ENCODE measurements at places on chromosomes 12 and 14.
A peak's percentile ranks its signal among the peaks of the same experiment; 100 is the strongest.

- no peak for DNase-seq
Measured at GRCh38 chr12:123942911-123943648, 29.6 kb downstream of the CCDC92 start.

DNA sequence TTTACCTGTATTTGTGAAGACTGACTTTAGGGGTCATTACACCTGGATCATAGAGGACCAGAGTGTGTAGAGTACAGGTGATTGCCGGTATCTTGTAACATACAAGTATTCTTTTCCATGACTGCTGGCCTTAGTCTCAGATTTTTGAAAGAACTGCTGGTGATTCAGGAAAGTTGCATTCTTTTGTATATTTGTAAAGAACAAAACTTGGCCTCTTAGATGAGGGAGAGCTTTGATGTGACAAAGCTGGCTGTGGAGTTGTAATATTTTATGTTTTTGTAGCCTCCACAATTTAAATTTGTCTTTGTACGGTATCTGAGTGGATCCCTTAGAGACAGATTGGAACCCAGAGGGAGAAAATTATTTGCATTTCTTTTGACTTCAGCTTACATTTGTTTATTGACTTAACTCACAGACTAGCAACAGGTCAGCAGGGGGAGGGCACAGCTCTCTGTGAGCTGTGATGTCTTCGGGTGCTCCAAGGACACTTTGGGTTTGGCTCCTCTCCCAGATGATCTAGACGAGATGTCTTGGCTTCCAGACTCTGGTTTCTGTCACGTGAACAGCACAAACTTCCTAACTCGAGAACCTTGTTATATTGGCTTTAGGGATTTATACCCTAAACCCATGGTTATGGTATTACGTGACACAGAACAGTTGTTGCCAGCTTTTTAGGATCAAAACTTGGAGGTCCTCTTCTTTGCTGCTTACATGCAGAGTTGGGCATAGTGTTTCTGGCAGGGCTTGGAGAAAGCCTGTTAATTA is 65.9 kb downstream of the DAAM1 start:
- peak; percentile 57 for DNase-seq

DNA sequence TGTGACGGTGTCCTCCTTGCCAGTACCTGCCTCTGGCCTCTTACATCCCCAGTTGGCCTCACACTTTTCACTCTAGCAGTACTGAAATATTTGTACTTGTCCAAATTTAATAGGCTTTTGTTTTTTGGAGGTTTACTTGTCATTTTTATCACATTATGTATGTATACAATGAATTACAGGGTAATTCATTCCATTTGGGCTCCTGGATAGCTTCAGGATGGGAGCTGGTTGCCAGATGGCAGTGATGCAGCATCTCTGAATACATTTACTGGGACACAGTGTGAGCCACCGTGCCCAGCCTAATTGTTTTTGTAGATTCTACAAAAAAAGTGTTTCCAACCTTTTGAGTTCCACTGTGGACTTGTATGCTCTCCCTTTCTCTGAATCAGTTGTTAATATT is 13.4 kb downstream of the CCDC77 start:
- no peak for DNase-seq

DNA sequence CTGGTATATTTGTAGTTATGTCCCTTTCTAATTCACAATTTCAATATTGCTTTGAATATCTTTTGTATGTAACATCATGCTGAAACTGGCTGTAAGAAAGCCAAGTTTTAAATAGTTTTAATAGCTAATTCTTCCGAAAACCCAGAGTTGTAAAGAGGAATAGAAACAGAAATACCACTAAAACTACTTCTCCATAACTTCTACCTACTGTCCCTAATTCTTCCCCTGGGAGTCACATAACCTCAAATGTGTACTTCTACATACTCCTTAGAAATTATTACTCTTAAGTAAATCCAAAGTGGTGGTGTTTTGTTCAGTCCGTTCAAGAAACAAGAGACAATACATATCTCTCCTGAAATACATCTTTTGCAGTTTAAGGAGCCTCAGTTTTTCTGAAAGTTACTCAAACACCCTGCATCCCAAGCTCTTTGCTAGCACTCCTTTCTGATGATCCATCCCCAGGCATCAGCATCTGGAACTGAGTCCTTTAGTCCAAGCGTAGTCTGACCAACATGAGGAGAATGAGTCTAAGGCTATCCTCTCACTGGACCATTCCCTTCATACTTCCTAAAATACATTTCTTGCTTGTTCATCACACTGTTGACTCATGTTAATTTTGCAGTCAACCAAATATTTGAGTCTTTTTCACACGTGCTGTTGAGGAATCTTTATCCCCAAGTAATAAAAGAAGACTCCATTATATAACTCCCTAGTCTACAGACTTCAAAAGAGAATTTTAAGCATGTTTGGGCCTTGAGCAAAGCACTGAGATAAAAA is 214.3 kb upstream of the NUDT4 start:
- no peak for DNase-seq

DNA sequence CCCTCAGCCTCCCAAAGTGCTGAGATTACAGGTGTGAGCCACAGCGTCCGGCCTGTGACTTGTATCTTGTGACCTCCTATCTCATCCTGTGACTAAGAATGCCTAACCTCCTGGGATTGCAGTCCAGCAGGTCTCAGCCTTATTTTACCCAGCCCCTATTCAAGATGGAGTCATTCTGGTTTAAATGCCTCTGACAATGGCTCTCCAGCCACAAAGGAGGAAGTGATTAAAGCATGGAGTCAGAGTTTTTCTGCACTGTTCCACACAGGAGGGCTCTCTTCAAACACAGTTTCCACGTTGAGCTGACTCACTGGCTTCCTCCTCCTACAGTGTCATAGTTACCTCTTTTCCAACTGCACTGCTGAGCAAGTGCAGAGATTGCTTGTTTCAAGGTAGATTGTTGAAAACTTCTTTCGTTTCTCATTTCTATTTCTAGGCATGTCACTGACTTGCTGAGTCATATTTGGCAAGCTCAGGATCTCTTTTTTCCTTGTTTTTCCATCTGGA is 383.8 kb downstream of the PCNX1 start:
- peak; percentile 81 for DNase-seq

DNA sequence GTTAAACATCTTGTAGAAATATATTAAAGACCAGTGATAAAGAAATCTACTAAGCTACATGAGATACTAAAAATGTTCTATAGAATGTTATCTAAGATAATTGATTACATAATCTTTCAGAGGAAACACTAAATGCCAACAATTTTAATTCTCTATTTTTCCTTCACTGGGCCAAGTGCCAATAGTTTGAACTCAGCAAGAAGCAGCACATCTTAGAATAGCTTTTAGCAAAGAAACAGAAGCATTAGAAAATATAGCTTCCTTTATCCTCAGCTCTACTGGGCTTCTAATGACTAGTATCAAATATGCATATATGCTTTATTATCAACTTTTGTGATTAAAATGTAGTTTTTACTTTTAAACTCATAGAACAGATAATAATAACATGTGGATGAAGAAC is 461.4 kb upstream of the USP15 start:
- no peak for DNase-seq
